Esophagus squamous epithelium (tissue), 5 donors: ENCODE measurements at places on chromosomes 7 and 10. TPM values are rescaled to one million over a fixed set of nuclear protein-coding genes. Genes with fewer than 3 reads are reported as not detected.

Gene SPDYE2B
- total RNA-seq, result not detected

Gene NKX1-2
- total RNA-seq, result 0.75 TPM

Gene BAG3
- 54.9 TPM for total RNA-seq

Gene RBP3
- not detected for total RNA-seq

Gene ITGB1
- total RNA-seq, result 164 TPM
